ENCODE measurements at places on chromosomes 3 and 15.

DNA sequence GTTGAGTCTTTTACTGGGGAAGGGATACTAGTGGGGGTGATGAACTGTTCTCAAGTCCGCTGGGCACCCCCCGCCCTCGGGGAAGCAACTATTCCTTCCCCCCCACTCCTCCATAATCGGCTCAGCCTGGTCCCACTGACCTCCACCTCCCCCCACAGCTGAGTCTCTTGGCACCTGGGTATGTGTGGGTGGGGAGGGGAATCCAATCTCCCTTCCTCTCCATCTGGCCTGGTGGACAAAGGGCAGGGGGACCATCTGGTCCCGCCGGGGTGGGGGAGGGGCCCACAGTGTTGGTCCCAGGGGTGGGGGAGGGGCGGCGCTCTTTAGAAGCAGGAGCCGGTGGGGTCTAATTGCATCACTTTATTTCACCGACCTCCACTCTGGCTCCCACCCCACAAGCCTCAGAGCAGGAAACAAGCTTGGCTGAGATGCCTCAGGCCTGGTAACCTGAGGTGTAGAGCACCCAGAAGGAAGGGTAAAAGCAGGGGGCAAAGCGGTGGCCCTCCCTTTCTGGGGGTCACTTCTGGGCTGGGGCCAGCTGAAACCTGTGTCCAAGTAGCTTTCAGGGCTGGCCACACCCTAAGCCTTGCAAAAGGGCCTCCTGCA is 1.0 kb upstream of the PCBP4 start:
- no peak for DNase-seq

- no peak for DNase-seq
Observed at GRCh38 chr3:69377262-69377661, 8.6 kb downstream of the FRMD4B start.

DNA sequence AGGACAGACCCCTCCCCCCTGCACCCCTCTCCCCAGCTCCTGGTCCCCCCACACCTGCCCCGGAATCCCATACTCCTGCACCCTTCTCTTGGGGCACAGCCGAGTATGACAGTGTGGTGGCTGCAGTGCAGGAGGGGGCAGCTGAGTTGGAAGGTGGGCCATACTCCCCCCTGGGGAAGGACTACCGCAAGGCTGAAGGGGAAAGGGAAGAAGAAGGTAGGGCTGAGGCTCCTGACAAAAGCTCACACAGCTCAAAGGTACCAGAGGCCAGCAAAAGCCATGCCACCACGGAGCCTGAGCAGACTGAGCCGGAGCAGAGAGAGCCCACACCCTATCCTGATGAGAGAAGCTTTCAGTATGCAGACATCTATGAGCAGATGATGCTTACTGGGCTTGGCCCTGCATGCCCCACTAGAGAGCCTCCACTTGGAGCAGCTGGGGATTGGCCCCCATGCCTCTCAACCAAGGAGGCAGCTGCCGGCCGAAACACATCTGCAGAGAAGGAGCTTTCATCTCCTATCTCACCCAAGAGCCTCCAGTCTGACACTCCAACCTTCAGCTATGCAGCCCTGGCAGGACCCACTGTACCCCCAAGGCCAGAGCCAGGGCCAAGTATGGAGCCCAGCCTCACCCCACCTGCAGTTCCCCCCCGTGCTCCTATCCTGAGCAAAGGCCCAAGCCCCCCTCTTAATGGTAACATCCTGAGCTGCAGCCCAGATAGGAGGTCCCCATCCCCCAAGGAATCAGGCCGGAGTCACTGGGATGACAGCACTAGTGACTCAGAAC is 9.8 kb downstream of the MAP1A start:
- DNase-seq, result no peak

GRCh38 chr15:73996939-73997338 is 2.4 kb downstream of the PML start:
- no peak for DNase-seq

- no peak for DNase-seq
Observed at GRCh38 chr3:18657858-18658820, 233.0 kb upstream of the SATB1 start.

- DNase-seq, result no peak
Observed at GRCh38 chr15:25690673-25691543, 172.2 kb downstream of the ATP10A start.

DNA sequence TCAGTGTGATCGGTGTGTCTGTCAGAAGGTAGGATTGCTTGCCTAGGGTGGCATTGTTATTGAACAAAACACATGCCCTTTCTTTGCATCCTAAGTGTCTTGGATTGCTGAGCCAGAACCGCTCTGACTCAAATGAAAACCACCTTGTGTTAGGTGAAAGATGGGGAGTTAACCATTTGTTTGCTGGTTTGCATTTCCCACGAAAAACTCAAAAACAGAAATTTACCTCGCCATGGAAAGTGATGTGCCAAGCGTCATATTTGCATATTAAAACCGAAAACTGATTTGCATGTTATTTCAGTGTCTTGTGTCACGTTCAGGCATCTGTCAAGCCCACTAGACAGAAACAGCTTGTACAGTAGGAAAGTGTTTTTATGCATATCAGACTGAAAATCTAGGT is 474.6 kb upstream of the TPRG1 start:
- no peak for DNase-seq

GRCh38 chr3:159787178-159787574 is 201.5 kb upstream of the IL12A start:
- DNase-seq, result no peak

- no peak for DNase-seq
Observed at GRCh38 chr3:35409991-35410390, 229.3 kb upstream of the ARPP21 start.

DNA sequence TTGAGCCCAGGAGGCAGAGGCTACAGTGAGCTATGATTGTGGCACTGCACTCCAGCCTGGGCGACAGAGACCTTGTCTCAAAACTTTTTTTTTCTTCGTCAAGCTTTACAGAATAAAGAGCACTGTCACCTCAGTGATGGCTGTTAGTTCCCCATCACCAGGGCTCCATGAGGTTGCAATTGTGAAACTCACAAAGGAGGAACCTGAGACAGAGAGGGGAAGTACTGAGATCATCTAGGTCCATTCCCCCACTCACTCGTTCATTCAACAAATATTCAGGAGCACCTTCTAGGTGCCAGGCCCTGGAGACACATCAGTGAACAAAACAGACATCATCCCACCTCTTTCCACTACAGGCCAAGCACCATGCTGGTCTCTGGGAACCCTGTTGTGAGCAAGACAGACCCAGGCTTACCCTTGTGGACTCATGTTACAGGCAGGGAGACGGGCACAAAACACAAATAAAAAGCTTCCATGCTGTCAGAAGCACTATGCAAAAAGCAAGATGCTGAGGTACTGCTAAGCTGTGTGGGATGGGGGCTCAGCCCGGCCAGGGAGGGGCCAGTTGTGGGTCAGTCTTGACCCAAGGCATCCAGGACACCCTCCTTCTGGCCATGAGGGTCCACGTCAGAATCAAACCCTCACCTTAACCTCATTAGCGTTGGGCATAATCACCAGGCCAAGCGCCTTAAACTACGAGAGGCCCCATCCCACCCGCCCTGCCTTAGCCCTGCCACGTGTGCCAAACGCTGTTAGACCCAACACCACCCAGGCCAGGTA is 2.1 kb upstream of the RHO start:
- peak; percentile 67 for DNase-seq

DNA sequence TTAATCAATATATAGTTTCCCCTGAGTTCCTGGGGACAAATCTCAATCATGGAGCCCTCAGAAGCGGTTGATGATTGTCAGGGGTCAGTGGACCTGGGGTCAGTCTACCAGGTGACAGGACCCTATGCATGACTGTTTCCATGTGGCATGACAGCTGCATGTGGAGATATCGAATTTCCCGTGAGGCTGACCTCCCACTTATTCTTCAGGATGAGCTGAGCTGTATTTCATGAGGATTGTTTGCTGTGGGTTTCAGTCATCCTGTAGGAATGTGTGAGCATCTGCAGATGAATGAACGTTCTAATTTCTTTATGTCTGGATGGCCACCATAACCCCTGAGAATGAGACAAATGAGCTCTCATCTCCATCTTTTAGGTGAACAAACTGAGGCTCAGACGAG is 93.0 kb upstream of the HES1 start:
- no peak for DNase-seq

- DNase-seq, result no peak
Observed at GRCh38 chr3:20637729-20638128, 451.7 kb upstream of the SGO1 start.

GRCh38 chr3:31533169-31534064 is 692 bp downstream of the STT3B start:
- DNase-seq, result peak; percentile 69

DNA sequence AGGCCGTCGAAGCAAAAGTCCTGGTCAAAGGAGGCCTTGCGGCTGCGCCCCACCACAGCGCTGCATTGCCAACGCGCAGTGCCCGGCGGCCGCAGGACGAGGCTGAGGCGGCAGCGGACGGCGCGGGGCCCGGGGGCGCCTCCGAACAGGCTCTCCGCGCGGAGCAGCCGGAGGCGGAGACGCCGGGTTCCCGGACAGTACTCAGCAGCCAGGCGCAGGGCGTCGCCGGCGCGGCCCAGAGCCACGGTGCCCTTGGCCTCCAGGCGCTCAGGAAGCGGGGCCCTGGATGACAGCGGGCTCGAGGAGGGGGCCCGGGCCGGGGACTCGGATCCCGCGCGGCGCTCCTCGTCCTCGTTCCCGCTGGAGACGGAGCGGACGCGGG is 1.1 kb downstream of the C2CD4B start:
- DNase-seq, result no peak

DNA sequence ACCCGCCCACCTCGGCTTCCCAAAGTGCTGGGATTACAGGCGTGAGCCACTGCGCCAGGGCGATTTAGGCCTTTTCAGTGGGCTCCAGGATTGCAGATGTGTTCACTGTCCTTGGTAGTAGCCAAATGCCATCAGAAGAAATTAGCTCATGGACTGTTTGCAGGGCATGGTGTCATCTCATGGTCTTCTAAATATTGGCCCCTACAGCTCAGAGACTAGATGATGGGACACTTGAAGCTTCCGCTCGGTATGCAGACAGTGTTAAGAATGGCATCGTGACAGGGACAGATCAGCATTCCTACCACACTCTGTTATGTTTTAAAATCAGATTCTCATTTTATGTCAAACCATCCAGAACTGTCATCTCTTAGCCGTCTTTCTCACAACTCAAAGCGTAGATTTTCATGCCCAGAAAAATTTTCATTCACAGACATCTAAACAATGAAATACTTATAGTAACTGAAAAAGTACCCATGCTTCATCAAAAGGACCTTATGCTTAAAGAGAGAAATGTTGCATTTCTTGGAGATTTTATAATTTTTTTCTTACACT is 24.9 kb downstream of the SLCO3A1 start:
- DNase-seq, result no peak

GRCh38 chr15:27222479-27222878 is 251.5 kb downstream of the GABRG3 start:
- DNase-seq, result no peak

- no peak for DNase-seq
Observed at GRCh38 chr3:12911881-12912415, 70.6 kb upstream of the RPL32 start.

DNA sequence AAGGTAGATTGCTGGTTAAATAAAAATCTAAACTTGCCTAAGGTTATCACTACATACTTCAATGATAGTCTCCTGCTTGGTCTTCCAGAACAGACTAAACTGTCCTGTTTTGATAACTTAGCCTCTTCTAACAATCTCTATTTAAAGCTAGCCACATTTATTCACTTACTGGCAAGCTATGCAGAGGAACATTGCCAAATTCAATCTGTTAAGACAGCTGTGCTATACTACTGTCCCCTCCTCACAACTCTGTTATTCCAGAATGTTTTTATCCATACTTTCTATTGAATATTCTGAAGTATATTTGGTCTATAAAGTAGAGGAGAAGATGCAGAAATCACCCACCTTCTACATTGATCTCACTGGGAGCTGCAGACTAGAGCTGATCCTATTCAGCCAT is 594.0 kb upstream of the CCDC54 start:
- DNase-seq, result no peak

DNA sequence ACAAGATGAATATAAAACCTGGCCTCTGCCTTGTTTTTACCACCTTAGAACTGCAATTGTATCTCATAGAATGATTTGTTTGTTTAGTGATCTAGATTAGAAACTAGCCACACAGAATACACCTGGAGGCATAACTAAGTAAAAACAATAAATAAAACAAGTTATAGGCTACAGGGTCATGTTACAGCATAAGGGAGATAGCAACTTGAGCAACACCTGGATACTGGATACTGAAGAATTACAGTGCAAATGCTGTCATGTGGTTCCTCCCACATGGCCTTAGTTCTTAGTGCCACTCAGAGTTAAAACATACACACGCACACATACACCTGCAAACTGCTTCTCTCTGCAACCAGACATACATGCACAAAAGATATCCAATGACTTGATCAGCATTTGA is 563.4 kb upstream of the DPPA4 start:
- DNase-seq, result no peak

GRCh38 chr3:153373606-153374005 is 211.6 kb downstream of the RAP2B start:
- DNase-seq, result no peak

DNA sequence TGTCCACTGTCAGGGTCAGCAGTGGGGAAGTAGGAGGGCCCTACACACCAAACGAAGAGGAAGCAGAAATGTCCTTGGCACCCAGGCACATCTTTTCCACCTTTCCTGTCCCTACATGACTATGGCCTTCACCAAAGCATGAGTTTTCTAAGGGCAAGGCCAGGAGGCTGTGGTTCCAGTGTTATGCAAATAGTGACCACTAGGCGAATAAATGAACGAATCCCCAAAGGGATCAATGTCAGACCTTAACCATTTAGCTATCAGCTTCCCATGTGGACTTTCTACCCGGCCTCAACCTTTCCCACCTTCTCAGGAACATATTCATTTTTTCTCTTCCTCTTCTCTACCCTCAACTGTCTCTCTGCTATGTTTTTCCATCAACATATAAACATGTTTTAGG is 63.1 kb downstream of the NTRK3 start:
- no peak for DNase-seq

- no peak for DNase-seq
Observed at GRCh38 chr15:88741046-88741445, 62.2 kb upstream of the ACAN start.

GRCh38 chr3:190182418-190183043 is 61.8 kb upstream of the P3H2 start:
- no peak for DNase-seq

DNA sequence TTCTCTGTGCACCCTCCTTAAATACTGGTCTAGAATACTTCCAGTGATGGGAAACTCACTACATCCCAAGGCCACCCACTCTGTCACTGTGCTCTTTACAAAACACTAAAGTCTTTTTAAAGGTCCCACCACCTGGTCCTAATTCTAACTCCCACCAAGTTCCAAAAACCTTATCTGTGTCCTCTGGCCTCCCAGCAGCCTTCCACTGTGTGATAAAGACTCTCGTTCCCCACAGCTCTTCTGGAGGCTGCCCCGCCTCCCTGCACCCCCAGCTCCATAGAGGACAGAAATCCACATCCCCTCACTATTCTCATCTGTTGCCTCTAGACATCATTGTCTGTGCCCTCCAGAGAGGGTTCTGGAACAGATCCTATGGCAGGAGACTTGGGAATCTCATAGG is 276.4 kb downstream of the FAM43A start:
- no peak for DNase-seq

DNA sequence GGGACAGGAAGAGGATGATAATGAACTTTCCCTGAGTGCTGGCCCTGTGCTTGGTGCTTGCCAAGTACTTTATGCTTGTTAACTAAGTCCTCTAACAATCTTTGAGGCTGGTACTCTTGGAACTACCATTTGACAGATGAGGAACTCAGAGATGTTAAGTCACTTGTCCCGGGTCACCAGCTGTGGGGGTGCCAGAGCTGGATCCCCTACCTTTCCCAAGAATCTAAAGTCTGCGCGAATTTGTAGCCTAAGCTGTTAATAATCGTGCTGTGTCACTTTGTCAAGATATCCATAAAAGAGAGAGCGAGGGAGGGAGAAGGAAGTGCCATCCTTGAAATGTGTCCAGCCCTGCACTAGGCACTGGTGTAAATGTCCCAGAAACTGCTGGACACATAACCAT is 19.0 kb upstream of the ACOX2 start:
- no peak for DNase-seq
